Non-pigmented ciliary epithelial cell (primary cell): ENCODE measurements at places on chromosomes 5 and 9.

DNA sequence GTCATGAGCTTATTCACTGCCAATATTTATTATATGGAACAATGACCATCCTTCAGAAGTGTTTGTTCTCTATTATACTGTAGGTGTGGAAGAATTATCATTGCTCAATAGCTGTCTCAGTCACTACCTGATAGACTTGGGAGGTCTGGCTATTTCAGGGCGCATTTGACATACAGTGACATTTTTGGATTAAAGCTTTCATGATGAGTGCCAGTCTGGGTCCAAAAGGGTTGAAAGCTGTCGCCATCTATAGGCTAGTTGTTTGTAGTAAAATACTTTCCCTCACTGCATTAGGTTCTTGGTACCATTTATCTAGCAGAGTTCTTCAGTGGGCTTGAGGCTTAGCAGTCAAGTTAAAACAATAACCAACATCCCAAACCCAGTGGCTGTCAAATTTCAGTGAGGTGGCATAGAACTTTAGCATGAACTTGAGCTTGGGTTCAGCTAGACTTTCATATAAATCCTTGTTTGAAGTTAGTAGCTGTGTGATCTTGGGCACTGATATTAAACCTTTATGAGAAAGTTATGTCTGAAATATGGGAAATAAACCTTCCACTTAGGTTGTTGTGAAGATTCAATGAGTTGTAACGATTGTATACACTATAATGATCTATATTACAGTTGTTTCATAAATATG lies 110.5 kb upstream of the CDKN2B start:
- no peak for DNase-seq

GRCh38 chr9:2120926-2121689 lies 106.0 kb downstream of the SMARCA2 start:
- DNase-seq = no peak

- no peak for DNase-seq
These were observed 131.9 kb downstream of the KCNIP1 start for GRCh38 chr5:170635706-170636105.

- no peak for DNase-seq
These were observed 94.8 kb upstream of the SEMA6A start for GRCh38 chr5:116669261-116670031.

DNA sequence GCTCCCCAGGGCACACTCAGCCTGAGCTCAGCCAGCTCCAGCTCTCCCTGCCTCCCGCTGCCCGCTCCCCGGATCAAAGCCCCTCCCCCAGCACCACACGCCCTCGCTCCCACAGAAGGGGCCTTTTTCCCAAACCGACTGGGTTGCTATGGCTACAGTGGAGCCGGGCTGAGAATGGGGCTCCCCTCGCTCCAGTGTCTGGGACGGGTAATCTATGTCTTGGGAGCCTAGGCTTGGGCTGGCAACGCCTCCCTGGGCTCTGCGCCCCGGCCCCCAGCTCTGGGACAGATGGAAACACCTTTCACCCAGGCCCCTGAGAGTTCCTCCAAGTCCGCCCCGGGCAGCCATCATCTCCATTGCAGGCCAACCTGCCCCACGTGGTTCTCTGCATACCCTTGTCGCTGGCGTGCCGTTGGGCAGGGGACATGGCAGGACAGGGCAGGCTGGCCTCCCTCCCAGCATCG lies 29.6 kb downstream of the NOTCH1 start:
- no peak for DNase-seq

DNA sequence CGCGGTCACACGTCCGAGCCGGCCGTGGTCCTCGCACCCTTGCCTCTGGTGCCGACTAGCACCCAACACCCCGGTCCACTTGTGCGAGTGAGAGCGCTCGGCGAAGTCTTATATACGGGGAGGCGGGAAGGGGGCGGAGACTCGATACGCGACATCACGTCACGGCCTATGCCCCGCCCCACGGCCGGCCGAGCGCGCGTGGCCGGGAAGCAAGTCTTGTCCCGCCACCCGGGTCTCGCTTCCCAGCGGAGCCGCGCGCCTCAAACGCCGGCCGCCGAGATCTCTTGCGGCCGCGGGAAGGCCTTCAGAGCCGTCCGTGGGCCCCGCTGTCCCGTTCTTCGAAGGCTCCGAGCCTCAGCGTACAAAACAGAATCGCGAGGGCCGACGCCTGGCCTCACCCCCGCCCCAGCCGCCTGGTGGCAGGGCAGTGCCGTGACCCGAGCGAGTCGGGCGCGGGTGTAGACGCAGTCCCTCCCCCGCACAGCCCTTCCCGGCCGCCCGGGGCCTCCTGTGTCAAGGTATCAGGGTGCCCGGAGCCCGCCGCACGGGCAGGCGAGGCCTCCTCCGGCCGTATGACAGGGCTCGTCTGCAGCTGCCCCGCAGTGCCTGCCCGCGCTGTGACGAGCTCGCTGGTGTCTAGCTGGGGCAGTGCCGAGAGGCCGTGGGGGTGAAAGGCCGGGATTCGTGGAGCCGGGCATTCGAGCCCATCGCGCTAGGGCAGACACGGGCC lies at the start of gene PLK2:
Gene PLK2 (minus strand): TSS at position 85 of the 730 bp plus-strand sequence. CDS start 127 bp downstream, outside the sequence.
- no peak for DNase-seq

GRCh38 chr5:141223112-141223783 lies at the start of gene PCDHB14:
TSS of gene PCDHB14 (plus strand) at chr5:141223343. CDS start at chr5:141223506, 163 bp downstream.
- no peak for DNase-seq

GRCh38 chr5:54861212-54861894 lies 124.0 kb downstream of the ESM1 start:
- no peak for DNase-seq

- DNase-seq = no peak
These were observed 292.2 kb downstream of the ARHGAP26 start for GRCh38 chr5:143062379-143062778.

DNA sequence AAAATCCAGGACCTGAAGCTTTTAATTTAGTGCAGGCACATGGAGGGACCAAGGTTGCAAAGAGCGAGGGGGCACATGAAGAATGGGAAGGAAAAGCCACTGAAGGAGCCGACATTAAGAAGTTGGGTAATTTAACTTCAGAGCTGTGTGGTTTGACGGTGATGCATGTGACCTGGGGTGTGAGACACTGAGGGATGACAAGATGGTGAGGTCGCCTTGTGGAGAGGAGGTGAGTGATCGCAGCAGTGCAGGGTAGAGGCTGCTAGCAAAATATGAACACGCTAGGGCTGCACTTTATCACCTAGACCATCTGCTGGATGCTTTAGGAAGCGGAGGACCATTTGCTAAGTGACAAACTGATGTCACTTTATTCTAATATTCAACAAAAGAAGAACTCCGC lies 339.0 kb upstream of the KIF2A start:
- DNase-seq = no peak
